Activated CD8-positive, alpha-beta T cell treated with anti-CD3 and anti-CD28 coated beads, Interleukin-2, amount 10 ng/mL, durations not matched to agents 7 days and 5 days (primary cell): ENCODE measurements at places on chromosomes 7 and 10.

GRCh38 chr10:58027426-58027825 lies 240.3 kb downstream of the IPMK start:
- no peaks in the 10 kb centered on the region for H3K36me3 ChIP-seq
- no peaks in the 10 kb centered on the region for H3K4me1 ChIP-seq
- H3K4me3 ChIP-seq: no peak overlapping the region

DNA sequence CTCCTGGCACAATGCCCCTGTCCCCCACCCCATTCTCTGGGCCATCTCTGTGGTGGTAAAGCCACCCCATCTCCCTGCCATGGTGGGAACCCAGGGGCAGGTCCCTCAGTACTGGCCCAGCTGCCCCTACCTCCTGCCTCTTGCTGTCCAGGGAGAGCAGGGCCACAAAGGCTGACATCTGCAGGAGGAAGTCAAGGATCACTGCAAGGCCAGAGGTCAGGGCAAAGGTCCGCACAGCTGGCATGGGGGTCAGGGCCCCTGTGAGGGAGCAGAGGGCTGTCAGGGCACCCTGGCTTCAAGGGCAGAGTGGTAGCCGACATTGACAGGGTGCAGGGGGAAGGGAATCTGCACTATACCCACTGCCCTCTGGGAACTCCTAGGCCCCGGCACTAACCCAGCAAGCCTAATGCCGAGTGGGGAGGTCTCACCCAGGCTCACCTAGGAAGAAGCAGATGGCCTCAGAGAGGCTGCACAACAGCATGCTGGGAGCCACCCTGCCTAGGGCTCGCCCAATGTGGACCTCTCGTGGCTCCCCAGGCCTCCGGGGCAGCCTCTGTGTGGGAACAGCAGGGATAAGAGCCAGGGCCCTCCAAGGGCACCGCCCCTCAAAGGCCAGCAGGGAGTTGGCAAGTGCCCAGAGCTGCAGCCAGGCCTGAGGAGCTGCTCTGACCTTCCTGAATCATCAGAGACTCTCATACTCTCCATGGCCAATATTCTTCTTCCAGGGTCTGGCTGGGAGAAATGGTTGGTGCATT lies 7.7 kb downstream of the NPC1L1 start:
- no peaks in the 10 kb centered on the region for H3K27me3 ChIP-seq
- H3K36me3 ChIP-seq: no peaks in the 10 kb centered on the region
- no peak for DNase-seq
- H3K4me1 ChIP-seq: no peaks in the 10 kb centered on the region

GRCh38 chr10:14456218-14456869 lies 125.6 kb upstream of the FRMD4A start:
- no peaks in the 10 kb centered on the region for H3K4me1 ChIP-seq
- no peak overlapping the region for H3K27ac ChIP-seq
- DNase-seq: no peak
- no peaks in the 10 kb centered on the region for H3K36me3 ChIP-seq

GRCh38 chr10:129057856-129058663 lies 409.0 kb upstream of the MGMT start:
- DNase-seq: peak; percentile 79
- H3K27me3 ChIP-seq: peaks cover 34% of the 10 kb centered on the region
- peaks cover 28% of the 10 kb centered on the region for H3K4me1 ChIP-seq
- peak overlapping the region; percentile 40 for H3K4me3 ChIP-seq

DNA sequence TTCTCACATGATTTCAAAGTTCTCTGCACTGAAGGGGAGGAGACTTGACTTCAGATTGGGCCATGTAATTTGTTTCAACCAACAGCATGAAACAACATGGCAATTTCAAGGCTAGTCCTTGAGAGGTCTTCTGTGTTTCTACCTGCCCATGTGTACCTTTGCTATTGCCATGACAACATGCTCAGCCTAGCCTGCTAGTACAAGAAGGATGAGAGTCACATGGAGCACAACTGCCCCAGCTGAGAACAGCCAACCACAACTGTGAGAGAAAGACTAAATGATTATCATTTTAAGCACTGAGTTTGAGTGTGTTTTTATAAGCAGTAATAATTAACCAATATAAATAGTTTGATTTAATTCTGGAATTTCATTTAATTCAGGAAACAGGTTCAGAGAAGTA lies 41.9 kb downstream of the ANKMY2 start:
- H3K27ac ChIP-seq: no peak overlapping the region
- peaks cover 37% of the 10 kb centered on the region for H3K36me3 ChIP-seq
- no peaks in the 10 kb centered on the region for H3K4me1 ChIP-seq
- no peaks in the 10 kb centered on the region for H3K27me3 ChIP-seq
- DNase-seq: no peak

- peaks cover 26% of the 10 kb centered on the region for H3K27me3 ChIP-seq
- H3K4me3 ChIP-seq: peak overlapping the region; percentile 52
- H3K4me1 ChIP-seq: no peaks in the 10 kb centered on the region
- H3K36me3 ChIP-seq: no peaks in the 10 kb centered on the region
These were observed 561 bp downstream of the SHTN1 start for GRCh38 chr10:117004227-117005025.
